ENCODE measurements at places on chromosomes 3 and 15.
A peak's percentile ranks its signal among the peaks of the same experiment; 100 is the strongest.

DNA sequence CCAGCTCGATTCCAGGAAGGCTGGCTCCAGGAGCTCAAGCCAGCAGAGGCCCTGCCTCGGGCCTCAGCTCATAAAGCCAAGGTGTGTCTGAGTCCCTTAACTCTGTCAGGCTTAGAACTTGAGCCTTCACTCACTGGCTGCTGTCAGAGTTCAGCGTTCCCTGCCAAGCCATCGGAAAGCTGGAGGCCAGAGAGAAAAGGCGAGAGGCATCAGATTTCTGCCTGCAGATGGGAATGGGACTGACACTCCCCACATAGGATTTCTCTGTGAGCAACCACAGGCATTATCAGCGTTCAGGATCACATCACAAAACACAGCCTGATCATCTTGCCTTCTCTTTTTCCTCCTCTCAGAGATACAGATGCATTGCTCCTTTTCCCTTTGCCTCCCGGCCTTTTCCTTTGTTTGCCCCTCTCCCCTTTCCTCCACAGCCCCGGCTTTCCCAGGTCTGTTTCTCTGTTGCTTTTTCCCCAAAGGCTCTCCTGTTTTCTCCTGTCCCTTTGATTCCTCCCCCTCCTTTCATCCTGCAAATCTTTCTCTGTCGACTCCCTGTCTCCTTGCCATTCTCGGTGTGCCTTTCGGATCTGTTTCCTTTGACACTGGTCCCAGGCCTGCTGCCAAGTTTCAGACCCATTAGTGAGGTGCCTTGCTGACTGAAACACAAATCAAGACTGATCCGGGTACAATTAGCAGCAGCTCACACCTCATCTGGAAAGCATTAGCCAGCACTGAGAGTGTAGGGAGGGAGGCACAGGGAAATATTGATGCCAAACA lies 44.5 kb upstream of the BOC start:
- no peak for DNase-seq

DNA sequence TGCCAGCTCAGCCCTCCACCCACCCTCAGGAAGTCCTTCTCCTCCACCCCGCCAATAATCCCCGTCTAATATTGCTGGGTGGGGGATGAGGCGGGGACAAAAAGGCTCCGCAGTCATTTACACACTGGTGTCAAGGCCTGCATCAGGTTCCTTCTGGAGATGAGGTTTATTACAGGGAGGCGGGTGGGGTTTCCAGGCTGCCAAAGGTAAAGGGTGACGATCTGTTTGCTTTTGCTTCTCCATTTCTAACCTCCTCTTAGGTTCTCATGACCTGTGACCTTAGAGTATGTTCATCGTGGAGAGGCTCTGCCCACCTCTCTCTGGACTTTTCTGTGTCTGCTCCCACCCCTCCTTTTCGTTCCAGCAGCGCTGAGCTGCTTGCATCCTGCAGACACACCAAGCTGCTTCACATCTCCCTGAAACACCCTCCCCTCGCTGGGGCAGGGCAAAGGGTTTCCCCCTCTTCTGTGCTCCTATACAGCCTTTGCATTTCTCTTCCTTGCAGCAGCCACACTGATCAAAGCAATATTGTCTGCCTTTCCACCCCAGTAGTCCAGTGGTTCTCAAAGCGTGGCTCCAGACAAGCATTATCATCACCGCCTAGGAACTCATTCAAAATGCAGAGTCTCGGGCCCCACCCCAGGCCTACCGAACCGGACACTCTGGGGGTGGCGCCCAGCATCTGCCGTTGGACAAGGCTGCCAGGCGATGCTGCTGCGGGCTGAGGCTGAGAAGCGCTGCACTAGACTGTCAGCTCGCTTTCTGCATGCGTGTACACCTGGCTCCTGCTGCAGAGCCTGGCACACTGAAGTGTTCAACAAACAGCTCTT lies 26.6 kb downstream of the CA12 start:
- DNase-seq, result no peak

- no peak for DNase-seq
Observed at GRCh38 chr15:57667171-57667849, 39.2 kb upstream of the POLR2M start.

DNA sequence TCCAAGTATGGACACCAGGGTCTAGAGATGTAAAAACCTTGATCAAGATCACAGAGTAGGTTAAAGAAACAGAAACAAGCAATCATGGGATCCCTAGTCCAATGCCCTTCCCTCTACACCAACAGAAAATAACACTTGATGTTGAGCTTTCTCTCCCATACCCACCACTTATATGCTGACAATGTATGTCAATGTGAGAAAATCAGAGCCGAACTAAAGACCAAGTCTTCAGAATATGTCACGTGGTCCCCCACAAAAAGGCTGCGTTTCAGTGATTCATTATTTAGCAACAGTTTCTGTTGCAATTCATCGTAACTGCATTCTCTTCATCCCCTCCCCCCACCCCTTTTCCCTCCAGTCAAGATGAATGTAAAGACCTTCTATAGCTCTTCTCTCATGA lies 278.9 kb upstream of the STT3B start:
- DNase-seq, result no peak

GRCh38 chr15:85010071-85010385 lies 28.4 kb downstream of the PDE8A start:
- DNase-seq, result no peak

GRCh38 chr3:108804966-108805365 lies 17.6 kb upstream of the TRAT1 start:
- DNase-seq, result no peak

DNA sequence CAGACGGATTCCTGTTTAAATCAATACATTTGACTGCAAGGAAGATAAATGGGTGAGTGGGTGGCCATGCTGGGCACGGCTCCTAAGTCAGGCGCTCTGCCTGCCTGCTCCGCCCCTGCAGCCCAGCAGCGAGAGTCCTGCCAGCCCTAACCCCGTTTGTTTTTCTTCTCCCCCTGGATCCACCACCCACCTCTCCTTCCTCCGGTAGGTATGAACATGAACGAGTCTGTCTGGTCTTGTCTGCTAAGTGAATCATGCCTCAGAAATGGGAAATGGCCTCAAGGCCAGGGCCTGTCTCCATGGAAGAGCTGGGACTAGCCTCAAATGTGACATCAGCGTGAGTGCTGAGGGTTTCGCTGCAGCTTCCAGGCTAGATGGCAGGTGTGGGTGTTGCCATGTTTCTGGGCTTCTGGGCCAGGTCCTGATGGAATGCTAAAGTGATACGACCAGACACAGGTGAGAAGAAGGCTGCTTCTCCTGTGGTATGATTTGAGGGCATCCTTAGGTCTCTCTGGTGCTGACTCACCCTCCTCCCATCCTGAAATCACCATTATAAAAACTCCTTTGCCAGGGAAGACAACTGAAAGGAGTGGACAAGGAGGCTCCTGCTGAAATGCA lies 5.6 kb upstream of the FEM1B start:
- DNase-seq, result no peak

GRCh38 chr3:58394339-58394738 lies 39.3 kb downstream of the PDHB start:
- DNase-seq, result no peak

DNA sequence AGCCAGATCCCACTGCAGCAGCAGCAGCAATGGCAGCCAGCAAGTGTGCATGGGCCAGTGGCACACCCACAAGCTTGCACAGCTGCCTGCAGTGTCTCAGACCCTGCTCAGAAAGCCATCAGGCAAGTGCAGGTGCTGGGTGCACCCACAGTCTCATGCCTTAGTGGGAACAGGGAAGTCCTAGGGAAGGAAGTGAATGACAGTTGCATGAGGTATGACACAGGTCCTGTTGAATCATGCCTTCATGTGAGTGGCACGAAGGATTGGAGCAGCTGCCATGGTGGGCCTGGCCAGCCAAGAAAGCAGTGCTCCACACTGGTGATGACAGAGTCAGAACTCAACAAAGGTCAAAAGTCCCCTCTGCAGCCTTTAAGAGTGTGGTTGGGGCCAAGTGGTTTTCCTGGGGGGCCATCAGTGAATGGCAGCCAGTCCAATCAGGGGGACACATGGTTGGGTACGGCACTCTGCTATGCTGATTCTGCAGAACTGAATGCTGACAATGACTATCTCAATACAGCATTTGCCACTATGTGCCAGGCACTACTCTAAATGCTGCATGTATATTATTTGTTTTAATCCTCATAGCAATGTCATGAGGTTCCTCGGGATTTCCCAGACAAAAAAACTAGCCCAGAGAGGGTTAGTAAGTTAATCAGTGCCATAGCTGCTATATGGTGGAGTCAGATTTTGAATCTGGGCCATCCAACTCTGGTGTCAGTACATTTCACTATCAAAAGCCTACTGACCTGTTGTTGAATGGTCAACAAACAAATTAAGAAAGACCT lies 94.3 kb downstream of the AQP9 start:
- DNase-seq, result no peak

GRCh38 chr3:170848292-170848917 lies 21.6 kb downstream of the RPL22L1 start:
- no peak for DNase-seq

- DNase-seq, result peak; percentile 29
Observed at GRCh38 chr15:82680200-82681102, 29.2 kb downstream of the AP3B2 start.

- no peak for DNase-seq
Observed at GRCh38 chr3:51700403-51700802, 6.5 kb upstream of the GRM2 start.

DNA sequence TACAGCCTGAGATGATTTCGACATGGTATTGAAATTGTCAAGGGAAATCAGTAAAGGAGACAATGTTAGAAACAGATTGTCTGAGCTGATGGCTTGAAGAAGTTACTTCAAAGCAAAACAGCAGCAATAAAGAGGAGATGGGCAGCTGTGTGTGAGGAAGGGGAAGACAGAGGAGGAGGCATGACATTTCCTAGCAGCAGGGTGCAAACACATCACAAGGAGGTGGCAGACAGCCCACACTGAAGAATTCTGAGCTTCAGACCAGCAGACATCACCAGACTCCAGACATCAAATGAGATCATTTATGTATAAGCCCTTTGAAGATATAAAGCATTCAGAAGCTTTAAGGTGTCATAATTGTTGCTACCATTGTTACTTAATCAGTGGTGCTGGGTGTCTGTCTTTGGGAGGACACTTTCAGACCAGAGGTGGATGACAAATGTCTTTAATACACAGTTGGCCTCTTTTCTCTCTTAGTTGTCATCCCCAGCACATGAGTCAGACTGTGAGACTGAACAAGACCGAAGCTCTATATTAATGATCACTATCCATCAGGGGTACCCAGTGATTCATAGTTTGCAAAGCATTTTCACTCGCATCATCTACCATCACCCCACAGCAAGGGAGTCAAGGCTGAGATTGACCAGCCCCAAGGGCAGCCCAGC lies 203.9 kb downstream of the MINAR1 start:
- DNase-seq, result no peak

DNA sequence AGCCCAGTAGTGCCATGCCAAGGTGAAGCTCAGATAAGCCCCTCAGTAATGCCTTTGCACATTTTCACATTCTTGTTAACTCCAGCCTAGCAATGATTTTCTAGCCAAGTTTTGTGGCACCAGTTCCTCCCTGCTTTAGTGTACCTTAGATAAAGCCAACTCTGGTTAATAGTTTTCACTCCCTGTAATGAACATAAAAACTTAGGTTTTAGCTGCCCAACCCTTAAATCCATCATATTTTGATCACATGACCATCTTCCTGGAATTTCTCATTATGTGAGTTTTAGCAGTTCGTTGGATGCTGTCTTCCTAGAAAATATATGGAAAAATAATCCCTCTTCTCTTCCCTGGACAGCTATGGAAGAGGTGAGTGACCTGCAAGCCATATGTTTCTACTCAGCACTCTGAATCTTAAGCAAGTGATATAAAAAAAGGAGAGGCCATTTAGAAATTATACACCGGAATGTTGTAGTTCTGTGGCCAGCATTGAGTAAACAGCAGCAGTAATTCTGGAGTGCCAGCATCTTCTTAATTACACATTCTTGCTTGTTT lies 62.2 kb upstream of the P2RY1 start:
- no peak for DNase-seq

DNA sequence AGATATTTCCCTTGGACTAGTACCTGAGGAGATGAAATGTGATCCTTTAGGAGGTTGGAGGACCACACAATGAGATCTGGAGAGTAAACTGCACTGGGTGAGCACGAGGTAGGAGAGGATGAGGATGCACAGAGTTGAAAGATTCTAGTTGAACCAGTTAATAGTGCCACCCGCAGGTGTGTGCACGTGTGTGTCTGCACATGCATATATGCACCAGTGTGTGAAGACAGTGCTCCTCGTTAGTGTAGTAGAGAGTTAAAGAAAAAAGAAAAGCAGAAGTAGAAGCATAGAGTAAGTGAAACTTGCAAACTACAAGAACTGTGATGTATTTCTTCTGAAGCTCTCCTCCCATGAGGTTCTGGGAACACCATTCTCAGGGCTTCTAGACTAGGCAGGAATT lies 8.4 kb downstream of the MED12L start:
- no peak for DNase-seq

- no peak for DNase-seq
Observed at GRCh38 chr3:9646800-9647152, 2.5 kb upstream of the MTMR14 start.

DNA sequence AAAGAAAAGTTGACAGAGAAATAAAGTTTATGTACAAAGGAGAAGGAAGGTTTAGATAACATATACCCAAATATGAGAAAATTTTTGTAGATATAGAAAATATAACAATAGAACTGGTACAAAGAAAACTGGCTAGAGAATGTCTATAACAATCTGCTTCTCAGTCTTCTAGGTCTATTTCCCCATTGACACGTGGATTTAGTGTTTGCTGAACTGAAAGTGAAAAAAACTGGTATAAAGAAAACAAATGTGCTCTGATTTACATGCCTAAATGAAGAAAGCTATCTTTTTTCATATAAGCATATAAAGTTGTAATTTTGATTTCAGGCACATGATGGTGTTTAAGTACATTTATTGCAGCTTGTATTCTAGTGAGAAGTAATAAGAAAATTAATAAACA lies 9.8 kb downstream of the KCNMB2 start:
- no peak for DNase-seq

DNA sequence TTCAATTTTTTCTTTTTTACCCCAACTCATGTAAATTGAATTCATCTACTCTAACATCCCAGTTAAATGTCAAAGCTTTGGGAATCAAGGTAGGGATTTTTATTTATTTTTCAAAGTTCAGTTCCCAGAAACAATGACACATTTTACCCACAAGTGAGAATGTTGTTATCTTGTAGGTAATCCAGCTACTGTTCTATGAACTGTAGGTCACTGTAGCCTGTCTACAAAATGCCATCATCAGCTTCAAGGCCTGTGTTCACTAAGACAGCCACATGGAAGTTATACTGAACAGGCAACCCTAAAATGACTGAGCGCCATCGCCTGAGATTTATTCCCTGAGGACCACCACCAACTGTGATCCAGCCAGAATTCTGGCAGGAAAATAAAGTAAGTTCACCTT lies 219.7 kb downstream of the FHIT start:
- DNase-seq, result no peak

GRCh38 chr15:95866711-95867440 lies 463.6 kb upstream of the NR2F2 start:
- DNase-seq, result no peak

DNA sequence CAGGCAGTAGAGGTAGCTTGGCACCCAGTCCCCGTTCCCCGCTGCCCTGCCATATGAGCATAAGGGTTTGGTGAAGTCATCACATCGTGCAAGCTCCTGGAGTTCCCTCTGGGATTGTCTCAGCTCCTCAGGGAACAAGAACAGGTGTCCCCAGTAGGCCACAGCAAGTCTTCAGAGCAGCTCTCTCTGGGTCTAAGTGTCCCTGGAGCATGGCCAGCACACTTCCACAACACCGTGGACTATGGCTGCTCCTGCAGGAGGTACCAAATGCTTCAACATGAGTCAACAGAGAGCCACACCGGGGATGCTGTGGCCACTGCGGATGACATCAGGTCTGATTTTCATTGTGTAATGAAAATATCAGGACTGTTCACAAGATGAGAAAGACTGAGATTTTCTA lies 23.1 kb downstream of the ABHD6 start:
- no peak for DNase-seq

Data from neural crest cell (in vitro differentiated cells).